ENCODE measurements at places on chromosomes 3 and 15. TPM values are rescaled to one million over a fixed set of nuclear protein-coding genes. Genes with fewer than 3 reads are reported as not detected.

DNA sequence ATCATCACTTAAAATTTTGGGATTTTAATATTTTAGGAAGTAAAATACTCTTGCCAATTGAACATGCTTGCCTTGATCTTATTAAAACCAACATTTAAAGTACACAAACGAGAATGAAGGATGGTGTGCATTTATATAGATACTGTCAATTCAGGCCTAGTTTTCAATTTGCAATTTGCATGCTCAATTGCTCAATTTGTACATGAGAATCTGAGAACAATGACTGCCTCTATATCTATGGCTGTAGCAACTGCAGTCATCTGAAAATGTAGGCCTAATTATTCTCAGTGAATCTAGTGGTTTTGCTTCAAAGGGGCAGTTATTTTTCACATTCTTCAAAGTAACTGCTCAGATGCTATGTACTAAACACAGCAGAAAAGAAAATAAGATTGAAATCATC, 18.8 kb downstream of the ZBBX start:
- no peak for DNase-seq

DNA sequence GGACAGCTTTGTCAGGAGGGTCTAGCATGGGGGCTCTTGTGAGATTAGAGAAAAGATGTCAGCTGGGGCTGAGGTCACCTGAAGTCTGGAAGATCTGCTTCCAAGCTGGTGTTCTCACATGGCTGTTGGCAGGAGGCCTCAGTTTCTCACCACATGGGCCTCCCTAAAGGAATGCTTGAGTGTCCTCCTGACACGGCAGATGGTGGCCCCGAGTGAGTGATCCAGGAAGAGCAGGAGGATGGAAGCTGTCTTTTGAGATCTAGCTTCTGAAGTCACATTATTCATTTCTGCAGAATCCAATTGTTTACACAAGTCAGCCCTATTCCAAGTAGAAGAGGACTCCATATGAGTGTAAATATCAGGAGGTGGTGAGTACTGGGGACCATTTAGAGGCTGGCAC, 344.0 kb upstream of the PROK2 start:
- DNase-seq: no peak

DNA sequence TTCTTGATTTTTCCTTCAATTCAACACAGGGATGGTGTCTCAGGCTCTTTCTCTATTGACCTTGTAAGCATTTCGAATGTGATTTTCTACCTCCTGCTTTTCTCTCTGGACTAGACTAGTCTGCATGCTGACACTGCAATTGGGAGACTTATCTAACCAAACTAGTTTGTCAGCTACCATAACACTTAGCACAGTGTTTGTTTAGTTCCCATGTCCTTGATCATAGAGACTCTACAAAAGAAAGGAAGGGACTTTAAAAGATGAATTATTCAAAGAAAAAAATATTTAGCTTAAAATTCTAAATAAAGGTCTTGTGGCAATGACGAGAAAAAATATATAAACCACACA, 407.0 kb downstream of the ERC2 start:
- no peak for DNase-seq

MKRN2OS gene
- total RNA-seq: not detected

SLC25A36 gene
- total RNA-seq: 60.3 TPM

Measured in pulmonary artery endothelial cell (primary cell).